ENCODE measurements at places on chromosomes 6 and 20.
A peak's percentile ranks its signal among the peaks of the same experiment; 100 is the strongest.

DNA sequence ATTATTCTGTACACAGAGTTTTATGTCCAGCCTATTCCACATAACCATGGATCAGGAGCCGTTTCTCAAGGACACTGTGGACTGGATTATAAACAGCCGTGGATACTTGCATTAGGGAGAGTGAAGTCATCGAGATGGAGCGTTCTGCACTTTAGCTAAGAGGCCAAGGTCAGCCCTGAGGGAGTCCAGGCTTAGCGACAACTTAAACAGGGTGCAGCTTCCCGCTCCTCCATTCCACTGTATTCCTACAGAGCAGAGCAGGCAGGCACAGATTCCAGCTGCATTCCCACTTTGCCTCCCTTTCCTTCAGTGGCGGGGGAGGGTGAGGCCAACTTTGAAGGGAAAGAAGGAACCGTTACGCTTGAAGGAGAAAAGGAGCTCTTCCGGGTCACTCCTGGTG is 59.5 kb downstream of the RAMACL start:
- DNase-seq: no peak

DNA sequence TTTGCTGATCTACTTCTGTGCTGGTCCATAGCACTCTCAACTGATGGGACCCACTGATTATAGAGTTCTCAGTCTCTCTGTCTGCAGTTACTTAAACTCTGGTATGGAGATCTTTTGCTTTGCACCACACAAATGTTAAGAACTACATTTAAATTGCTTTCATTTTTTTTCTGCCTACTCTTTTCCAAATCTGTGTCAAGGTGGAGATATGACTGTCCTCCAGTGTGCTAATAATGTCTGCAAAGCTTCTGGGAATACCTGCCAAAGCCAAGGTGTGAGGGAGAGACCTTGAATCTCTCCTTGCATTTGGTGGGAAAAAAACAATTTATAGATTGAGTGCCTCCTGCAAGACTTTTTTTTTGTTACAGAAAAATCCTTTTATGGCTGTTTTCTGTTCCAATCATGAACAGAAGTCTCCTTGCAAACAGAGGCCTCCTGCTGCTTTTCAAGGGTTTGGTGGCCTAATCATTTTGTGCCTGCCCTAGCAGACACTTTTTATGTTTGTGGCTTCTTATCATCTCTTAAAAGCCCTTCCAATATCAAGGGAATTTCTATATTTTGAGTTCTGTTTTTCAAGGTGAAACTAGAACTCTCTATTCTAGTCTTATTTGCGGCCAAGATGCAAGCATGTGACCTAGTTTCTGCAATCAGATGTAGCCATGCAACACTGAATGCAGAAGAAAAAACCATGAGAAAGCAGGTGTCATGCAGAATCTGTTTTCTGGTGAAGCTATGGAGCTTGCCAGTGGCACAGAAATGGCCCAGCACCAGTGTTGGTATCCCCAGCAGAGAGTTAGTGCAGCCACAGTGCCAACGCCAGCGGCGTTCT is 23.2 kb upstream of the AKIRIN2 start:
- no peak for DNase-seq

GRCh38 chr6:76466286-76466685 is 393.8 kb upstream of the IMPG1 start:
- DNase-seq: no peak

GRCh38 chr20:33111306-33111705 is 31.9 kb downstream of the BPIFB4 start:
- DNase-seq: no peak

- no peak for DNase-seq
Observed at GRCh38 chr20:5390720-5391119, 74.0 kb upstream of the PROKR2 start.

- DNase-seq: no peak
Observed at GRCh38 chr6:126156973-126157372, 170.6 kb downstream of the TRMT11 start.

DNA sequence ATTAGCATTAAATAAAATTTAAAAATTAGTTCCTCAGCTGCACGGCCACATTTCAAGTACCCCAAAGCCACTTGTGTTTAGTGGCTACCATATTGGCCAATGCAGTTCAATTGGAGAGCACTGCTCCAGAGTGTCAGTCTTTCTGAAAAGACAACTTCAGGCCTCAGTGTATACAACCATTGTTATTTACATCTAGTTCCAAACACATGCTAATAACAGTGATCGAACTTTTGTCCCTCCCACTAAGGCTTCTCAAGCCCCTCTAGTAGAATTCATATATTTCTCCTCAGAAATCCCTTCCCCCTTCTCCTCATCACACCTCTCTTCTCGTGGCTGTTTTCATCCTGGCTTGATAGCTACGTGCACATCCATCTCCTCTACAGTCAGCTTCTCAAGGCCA is 32.9 kb downstream of the HIVEP2 start:
- no peak for DNase-seq

DNA sequence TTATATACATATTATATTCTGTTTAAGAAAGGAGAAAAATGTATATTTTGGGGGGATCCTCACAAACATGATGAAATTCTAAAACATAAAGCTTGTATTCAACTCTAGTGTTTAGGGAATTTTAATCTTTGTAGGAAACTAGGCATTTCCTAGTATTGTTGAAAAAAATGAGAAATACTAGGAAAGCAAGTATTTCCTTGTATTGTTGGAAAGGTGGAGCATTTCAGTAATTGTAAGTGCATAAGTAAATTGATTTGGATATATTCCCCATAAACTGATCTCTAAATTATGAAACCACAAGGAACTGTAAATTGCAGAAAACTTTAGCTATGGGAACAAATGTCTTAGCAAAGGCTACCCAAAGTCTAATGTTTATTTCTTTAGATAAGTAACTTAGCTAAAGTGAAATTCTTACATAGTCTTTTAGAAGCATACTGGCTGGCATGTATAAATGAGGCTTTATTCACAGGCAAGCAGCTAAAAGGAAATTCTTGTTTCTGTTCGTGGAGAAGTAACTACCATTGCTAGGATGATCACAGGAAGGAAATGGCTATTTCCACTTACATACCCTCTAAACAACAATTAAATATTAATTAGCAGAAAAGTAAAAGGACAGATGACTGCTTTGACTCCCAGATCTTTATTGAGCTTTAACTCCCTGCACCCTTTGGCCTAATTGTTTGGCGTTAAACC is 19.9 kb upstream of the NRN1 start:
- no peak for DNase-seq

- DNase-seq: no peak
Observed at GRCh38 chr6:150702675-150703074, 103.0 kb downstream of the PLEKHG1 start.

- DNase-seq: no peak
Observed at GRCh38 chr20:38108986-38109541, 56.0 kb downstream of the TGM2 start.

DNA sequence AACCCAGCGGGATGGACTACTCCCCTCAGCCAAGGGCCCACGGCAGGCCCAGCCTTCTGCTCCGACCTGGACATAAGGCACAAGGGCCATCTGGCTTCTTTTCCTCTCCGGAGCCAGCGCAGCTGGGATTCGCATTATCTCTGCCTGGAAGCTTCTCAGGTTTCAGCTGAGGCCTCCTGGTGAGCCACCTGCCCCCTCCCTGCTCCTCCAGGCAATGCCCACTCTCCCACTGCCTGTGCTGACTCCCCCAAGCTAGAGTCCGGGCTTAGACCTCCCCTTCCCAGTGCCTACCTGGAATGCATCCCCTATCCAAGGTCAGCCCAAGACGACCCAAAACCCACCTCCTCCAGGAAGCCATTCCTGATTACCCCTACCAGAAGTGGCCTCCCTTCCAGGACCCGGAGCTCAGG is 60.7 kb downstream of the EZR start:
- peak; percentile 68 for DNase-seq

- no peak for DNase-seq
Observed at GRCh38 chr20:51514249-51514648, 28.3 kb downstream of the NFATC2 start.

- no peak for DNase-seq
Observed at GRCh38 chr6:88089708-88090107, 42.1 kb downstream of the SPACA1 start.

Measured in hepatocyte (in vitro differentiated cells).